ENCODE measurements at places on chromosomes 4 and X.

GRCh38 chrX:63561425-63561824, 210.3 kb upstream of the SPIN4 start:
- DNase-seq, result no peak

GRCh38 chr4:61079976-61080375, 120.2 kb upstream of the ADGRL3 start:
- no peak for DNase-seq

DNA sequence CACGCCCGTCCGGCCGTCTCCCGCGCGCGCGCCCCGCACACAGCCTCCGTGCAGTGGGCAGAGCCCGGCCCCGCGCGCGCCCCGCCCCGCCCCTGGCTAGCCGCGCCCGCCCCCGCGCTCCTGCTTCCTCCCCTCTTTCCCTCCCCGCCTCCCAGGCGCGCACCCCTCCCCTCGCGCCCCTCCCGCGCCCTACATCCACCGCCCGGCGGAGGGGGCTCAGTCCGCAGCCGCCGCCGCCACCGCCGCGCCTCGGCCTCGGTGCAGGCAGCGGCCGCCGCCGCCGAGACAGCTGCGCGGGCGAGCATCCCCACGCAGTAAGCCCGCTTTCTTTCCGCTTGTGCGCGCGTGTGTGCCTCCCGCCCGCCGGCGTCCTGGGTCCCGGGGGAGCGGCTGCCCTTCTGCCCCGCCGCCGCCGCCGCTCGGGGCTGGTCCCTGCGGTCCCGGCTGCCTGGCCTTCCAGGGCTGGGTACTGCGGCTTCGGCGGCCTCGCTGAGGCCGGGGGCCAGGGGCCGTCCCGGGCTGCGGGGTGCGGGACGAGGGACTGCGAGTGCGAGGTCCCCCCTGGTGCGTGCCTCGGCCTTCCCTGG, at the start of gene FHL1:
Gene FHL1, plus strand, starts transcription at position 219 of the 587 bp plus-strand sequence.
- DNase-seq, result no peak

- DNase-seq, result no peak
These were observed 123.7 kb downstream of the CBLL2 start for GRCh38 chrX:22396408-22396807.

DNA sequence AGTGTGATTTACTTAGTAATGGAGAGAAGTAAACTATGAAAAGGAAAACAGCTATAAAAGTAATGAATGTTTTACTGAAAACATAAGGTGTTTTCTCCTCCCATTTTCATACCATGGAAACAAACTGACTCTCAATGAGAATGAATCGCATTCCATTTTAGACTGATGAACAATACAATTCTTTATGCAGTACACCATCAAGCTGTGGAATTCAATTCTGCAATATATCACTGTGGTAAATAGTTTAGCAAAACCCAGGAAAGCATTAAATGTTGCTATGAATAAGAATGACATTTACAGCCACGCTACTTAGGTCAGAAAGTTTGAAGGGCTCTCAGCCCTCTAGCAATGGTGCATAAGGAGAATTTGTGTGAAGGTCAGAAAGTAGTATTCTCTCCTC, 7.4 kb downstream of the DCAF8L2 start:
- DNase-seq, result no peak

DNA sequence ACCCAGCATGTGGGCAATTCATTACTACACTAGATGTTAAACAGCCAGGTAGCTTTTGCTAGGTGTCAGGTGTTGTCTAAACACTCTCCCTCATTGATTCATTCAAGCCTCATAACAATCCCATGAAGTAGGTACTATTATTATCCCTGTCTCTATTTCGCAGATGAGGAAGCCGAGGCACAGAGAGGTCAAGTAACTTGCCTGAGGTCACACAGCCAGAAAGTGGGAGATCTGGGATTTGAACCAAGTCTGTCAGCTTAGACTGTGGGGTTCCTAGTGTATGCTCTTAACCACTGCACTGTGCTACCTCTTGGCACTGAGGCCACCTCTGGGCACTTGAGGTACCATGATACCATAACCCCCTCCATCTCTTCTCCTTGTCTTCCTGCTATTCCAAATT, 17.4 kb upstream of the XPNPEP2 start:
- DNase-seq, result no peak

GRCh38 chr4:98747393-98748091, 89.1 kb upstream of the TSPAN5 start:
- no peak for DNase-seq

DNA sequence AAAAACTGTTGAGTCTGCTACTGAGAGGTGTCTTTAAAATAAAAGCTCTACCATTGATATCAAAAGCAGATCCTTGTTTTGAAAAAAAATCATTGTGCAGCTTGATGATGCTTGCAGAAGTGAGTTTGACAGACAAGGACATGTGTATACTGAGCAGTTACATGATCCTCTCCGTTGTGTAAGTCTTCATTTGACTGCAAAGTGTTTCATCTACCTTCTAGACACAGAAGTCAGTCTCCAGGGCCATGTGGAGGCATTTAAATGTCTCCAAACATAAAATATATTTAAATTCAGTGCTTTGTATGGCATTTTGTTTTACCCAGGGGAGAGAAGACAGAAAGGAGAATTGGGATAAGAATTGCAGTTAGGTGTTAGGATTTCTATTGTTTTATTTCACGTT, 107.8 kb upstream of the MYOZ2 start:
- no peak for DNase-seq

GRCh38 chr4:40976343-40976742, 226.6 kb downstream of the NSUN7 start:
- no peak for DNase-seq

GRCh38 chrX:129749069-129749468, 10.3 kb downstream of the XPNPEP2 start:
- DNase-seq, result no peak

DNA sequence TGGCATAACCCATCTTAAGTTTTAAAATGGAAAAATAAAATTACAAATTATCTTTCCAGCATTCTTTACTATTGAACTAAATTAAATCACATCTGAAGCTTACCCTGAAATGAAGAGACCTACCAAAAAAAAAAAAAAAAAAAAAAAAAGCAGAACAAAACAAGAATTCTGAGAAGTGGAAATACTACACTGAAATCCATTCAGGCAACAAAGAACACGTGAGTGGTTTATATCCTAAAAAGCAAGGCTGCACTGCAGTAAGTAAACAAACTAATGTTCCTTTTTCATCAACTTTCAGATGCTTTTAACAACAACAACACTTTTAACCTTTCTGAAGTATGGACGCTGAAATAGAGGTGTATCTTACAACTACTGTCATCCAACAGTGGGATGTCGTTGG, 7.5 kb downstream of the FRYL start:
- DNase-seq, result no peak

DNA sequence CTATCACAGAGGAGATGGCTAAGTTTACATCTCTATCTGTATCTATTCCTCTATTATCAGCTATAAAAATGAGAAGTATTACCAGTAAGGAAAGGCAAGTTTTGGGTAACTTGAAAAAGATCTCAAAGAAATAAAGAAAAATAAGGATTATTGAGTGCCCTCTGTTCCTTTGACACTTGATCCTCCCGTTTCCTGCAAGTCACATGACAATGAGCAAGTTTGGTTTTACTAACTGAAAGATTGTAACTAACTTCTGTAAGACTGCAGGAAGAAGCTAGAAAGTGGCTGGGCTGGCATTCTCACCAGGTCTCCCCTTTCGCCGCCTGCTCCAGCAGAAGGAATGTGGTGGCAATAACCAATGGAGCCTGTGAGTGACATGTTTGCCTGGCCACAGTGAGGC, 59.2 kb downstream of the ARHGAP24 start:
- DNase-seq, result no peak
